ENCODE measurements at places on chromosomes 1 and 21. TPM values are rescaled to one million over a fixed set of nuclear protein-coding genes. Genes with fewer than 3 reads are reported as not detected.

BACH1 gene
- 31.8 TPM for total RNA-seq

CFHR3 gene
- total RNA-seq: not detected

PRKACB gene
- 9.8 TPM for total RNA-seq

INSRR gene
- total RNA-seq: under 0.01 TPM

SLC44A5 gene
- total RNA-seq: 2.5 TPM

RNU1-2 gene
- under 0.01 TPM for total RNA-seq

OR2T33 gene
- total RNA-seq: 0.13 TPM

LHX8 gene
- total RNA-seq: not detected

NTMT2 gene
- total RNA-seq: not detected

SMPDL3B gene
- total RNA-seq: 2.3 TPM

TCHH gene
- total RNA-seq: not detected

OLFML2B gene
- 12.9 TPM for total RNA-seq

COL8A2 gene
- total RNA-seq: 5.7 TPM

NLRP3 gene
- 0.81 TPM for total RNA-seq

PCP4L1 gene
- not detected for total RNA-seq

WDR64 gene
- not detected for total RNA-seq

RHBDL2 gene
- not detected for total RNA-seq

Measured in mesangial cell (primary cell).